ENCODE measurements at places on chromosomes 1 and 21.

DNA sequence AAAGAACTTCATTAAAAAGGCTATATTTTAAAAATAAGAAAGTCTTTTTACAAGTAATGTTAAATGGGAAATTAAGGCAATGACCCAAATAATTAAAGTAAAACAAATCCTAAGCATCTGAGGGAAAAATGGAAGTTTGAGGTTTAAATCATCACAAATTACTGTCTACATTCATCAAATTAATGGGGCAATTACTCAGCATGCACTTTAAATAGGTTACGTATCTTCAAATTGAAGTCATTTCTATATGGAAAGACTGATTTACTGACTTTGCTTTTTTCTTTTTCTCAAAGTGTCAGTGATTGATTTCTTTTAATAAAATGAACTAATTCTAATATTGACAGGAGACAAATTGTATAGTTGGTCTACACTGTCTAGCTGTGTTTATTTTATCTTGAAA is 1452.3 kb downstream of the NCAM2 start:
- no peak for DNase-seq

- DNase-seq, result no peak
These were observed 102.0 kb upstream of the C8B start for GRCh38 chr1:57067863-57068262.

GRCh38 chr1:52203935-52204625 is 62.2 kb downstream of the ZFYVE9 start:
- DNase-seq, result no peak

DNA sequence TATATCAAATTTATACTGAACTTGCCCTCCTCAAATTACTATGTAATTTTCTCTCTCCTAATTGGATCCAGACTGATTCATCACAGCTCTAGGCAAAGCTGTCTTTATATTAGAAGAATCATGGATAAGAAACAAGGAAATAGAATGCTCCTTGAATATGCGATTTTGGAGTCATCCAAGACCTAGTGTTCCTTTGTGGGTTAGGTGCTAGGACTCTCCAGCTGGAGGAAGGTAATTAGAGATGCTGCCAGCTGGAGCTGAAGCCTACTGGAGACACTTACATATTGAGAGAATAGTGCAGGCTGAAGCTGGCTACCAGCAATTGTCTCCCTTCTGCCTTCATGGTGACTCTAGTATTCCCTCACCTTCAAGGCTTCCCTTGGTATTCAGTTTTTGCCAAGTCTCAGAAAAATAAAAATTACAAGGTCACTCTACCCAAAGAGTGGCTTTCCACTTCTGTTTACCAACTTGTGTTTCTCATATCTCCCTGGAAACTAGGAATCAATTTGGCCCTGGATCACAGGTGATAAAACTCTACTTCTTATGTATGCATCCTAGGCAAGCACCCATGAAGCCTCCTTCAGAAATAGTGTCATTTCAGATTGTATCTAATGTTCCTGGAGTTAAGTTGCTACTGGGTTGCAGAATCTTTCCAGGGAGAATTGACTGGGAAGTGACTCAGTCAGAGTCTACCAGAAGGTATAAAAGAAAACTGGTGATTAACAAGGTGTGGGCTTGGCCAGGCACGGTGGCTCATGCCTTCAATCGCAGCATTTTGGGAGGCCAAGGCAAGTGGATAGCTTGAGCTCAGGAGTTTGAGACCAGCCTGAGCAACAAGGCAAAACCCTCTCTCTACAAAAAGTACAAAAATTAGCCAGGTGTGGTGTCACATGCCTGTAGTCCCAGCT is 24.4 kb upstream of the DOCK7 start:
- no peak for DNase-seq

DNA sequence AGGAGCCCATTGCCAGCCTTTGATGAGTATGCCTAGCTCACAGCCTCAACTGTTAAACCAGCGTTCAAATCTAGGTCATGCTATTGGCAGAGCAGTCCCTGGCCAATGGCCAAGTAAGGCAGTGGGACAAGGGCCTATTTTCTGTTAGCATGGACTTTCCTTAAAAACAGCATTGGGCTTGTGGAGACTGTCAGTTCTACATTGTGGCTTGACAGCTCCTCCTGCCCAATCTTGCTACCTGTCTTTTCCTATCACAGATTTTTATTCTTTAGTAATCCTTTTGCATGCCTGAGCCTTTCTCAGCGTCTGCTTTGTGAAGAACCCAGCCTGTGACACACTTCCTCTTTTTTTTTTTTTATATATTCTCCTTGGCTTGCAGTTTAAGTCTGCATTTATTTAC is 56.4 kb downstream of the DIP2A start:
- DNase-seq, result no peak

GRCh38 chr1:41917076-41917475 is 1.6 kb downstream of the HIVEP3 start:
- DNase-seq, result no peak

DNA sequence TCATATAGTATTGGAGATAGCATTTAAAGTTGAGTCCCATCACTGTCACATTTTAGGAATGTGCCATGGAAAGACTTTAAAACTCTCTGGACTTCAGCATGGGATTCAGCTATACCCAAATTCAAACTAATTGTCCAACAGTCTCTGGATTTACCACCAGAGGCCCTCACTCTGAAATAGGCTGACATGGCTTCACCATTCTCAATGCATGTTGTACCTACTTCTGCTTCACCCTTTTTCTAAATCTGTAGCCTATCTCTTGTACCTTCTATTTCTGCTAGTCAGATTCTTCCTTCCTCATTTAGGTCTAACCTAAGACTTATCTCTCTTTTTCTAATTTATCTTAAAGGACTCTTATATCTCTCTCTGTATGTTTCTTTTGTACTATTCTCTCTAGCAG is 512.7 kb upstream of the ZRANB2 start:
- no peak for DNase-seq

- no peak for DNase-seq
These were observed 100.9 kb upstream of the BRINP3 start for GRCh38 chr1:190578526-190578925.
